Activated CD8-positive, alpha-beta memory T cell treated with anti-CD3 and anti-CD28 coated beads for 4 hours (primary cell): ENCODE measurements at places on chromosomes 2 and 18.

DNA sequence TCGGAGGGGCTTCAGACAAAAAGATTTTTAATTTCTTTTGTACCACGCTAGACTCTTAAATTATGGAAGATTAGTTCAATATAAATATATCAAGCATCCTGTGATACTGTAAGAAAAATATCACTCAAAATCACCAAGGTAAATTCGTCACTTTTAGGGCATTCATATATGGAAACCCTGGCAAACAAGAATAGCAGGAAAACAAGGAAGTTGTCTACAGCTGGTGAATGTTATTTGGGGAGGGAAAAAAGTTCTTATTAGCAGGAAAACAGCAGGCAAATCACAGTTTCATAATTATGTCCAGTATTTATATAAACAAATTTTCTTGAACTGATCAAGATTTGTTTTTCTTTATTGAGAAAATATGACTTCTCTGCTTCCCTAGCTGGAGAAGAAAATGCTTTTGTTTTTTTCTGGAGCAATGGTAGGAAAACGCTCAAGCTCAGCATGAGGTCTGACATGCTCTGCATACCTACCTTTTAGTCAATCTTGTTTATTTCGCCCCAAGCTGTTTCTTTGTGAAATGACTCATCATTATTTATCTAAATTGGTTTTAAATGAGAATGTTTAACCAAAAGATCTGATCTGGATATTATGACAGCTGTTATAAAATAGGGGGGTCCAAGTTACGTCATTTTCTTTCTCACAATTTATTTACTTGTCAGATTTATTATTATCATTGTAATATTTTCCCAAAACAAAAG is 14.7 kb downstream of the LINC00305 start:
- DNase-seq, result no peak

GRCh38 chr2:127641846-127642507 is 4.0 kb upstream of the GPR17 start:
- DNase-seq, result peak; percentile 11

GRCh38 chr2:193583638-193584400 is 1389.1 kb upstream of the TMEFF2 start:
- DNase-seq, result no peak

DNA sequence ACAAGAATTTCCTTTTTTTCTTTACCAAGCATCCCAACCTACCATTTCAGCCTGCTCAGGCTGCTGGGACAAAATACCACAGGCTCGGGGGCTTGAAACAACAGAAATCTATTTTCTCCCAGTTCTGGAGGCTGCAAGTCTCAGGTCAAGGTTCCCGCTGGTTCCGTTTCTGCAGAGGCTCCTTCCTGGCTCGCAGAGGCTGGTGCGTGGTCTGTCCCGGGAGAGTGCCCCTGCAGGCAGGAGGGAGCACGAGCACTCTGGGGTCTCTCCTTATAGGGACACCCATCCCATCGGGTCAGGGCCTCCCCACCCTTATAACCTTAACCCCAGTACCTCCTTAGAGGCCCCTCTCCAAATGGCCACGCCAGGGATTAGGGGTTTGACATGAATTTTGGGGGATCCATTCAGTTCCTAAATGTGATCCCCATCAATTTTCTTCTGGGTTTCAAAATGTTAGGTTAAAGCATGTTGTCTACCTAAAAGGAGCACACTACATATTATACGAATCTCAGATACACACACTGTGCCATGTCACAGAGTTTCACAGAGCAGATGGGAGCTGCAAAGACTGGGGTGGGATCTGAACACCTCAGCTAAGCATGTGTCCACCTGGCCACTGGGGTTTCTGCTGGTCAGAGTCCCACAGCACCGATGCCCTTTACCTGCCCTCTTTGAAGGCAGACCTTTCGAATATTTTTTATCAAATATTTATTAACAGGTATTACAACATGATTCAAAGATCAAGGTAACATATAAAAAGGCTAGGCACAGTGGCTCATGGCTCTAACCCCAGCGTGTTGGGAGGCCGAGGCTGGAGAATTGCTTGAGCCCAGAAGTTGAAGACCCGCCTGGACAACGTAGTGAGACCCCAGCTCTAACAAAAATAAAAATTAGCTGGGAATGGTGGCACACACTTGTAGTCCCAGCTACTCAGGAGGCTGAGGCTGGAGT is 17.6 kb upstream of the ADI1 start:
- DNase-seq, result no peak

- DNase-seq, result no peak
Measured at GRCh38 chr2:161046876-161047275, 113.4 kb upstream of the TANK start.

GRCh38 chr2:148874868-148875341 is at the start of gene KIF5C:
Gene KIF5C (plus strand): TSS chr2:148875227. CDS start chr2:148875618, 391 bp downstream.
- peak; percentile 75 for DNase-seq

- no peak for DNase-seq
Measured at GRCh38 chr2:216392018-216392562, 19.8 kb upstream of the MARCHF4 start.

DNA sequence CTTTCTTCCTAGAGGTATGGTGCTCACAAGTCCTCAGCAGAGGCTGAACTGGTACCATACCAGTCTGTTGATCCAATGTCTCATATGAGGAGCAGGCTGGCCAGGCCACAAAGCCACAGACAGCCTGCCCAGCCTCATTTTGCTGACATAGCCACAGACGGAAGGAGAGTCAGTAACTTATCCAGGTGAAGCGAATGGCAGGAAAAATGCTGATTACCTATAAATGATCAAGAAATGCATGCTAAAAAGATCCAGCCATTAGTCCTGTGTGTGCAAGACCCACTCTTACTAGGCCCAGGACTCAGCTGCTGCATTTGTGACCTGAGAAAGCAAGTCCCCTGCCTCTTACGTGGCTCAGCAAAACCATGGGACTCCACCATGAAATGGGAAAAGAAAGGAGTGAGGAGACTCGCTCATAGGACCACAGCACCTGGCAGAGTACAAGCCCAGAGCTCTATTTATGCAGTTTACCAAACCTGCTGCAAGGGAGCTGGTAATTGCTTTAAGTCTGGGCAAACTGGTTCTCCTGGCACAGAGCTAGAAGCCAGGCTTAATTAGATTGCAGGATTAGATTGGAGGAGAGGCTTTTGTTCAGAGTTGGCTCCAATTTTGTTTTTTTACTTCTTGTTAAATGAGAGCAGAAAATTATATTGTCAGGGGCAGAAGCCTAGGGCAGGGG is 19.0 kb downstream of the RHOB start:
- DNase-seq, result no peak

GRCh38 chr18:23320709-23321236 is 132.3 kb upstream of the RIOK3 start:
- DNase-seq, result no peak

GRCh38 chr18:72233106-72233505 is 311.0 kb downstream of the CBLN2 start:
- no peak for DNase-seq

GRCh38 chr2:133292259-133292658 is 276.0 kb downstream of the NCKAP5 start:
- DNase-seq, result no peak

DNA sequence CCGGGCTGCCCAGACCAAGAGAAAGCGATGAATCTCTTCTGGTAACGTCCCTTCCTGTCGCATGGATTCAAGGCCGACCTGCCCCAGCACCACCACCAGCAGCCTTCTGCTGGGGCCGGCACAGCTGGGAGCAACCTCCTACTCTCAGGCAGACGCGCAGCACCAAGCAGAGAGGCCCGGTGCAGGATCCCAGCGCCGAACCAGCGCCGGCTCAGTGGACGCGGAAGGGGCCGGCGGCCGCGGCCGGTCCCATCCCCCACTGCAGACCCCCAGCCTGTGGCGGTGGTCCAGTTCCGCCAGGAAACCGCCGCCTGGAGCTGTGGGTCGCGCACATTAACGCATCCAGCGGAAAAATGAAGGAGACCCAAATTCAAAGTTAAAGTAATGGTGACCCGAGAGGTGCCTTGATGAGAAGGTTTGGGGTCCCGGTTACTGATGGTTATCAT is 525 bp upstream of the MAL start:
- no peak for DNase-seq

GRCh38 chr2:238881353-238882081 is 33.6 kb downstream of the TWIST2 start:
- no peak for DNase-seq

DNA sequence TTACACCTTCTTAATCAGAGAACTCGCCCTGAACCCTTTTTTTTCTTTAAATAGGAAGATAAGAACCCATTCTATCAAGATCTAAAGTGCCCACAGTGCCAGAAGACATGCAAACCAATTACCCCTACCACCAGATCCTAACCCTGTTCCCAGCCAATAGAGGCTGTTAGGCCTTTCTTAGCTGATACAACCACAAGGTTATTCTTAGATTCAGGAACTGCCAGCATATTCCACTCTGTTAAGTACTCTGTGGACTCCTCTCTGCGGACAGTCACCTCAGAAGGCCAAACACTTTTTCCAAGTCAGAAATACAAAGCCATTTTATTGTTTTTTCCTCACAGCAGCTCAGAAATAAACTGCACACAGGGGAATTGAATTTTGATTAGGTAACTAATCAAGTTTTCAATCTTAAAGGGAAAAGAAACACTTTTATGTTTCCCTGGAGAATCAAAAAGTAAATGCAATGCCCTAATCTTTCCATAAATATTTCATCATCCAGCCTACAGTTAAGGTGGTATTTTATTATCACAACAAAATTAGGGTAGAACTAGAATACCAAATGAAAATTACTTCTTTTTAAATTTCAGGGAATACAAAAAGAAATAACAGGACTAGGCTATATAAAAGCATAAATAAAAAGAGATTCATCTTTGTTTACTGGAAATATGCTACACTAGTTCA is 111.4 kb downstream of the NBAS start:
- no peak for DNase-seq

GRCh38 chr2:122210898-122211856 is 455.7 kb downstream of the TSN start:
- no peak for DNase-seq

DNA sequence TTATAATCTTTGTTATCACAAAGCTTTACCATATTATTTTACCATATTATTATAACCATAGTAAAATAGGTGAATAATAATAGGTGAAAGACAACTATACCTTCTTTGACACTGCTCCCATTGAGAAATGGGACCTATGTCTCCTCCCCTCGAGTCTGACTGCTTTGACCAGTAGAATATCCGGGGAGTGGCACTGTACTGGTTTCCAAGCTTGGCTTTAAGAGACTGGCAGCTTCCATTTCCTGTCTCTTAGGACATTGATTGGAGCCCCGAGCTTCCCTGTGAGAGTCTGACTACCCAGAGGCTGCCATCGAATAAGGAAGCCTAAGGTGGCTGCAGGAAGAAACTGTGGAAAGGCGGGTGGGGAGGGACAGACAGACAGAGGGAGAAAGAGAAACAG is 40.1 kb upstream of the PLEKHM3 start:
- DNase-seq, result no peak

DNA sequence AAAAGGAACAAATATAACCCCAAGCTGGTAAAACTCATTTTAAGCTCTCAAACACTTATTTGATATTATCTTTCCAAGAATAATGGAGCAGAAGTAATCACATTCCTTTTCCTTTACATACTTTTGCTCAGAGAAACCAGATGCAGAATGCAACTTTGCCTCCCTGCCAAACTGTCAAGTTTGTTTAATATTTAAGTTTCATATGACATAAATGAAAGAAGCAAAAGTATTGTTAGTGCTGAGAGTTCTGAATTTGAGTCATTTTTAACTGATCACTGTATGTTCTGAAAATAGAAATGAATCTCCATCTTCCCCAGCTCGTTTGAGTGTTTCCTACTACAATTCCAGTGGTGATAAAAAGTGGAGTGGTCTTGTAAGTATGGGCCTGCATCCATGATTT is 423.4 kb downstream of the PID1 start:
- no peak for DNase-seq

- no peak for DNase-seq
Measured at GRCh38 chr2:118807668-118808428, 39.6 kb downstream of the EN1 start.

DNA sequence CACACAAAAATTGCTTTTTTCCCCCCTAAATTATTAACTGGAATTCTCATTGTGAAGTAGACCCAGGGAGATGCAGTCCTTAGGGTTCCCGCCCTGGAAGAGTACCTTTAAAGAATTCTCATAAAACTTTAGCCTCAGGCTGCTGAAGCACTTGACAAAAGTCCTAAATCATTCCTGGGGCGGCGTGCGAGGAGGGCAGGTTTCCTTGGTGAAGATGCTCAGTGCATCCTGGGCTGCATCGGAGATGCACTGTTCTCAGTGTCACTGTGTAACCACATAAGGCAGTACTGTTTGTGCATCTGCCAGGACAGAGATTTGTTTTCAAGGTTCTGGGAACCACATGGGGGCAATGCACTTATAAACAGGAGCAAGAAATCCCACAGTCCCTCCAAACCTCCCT is 62.6 kb downstream of the ZNF236 start:
- no peak for DNase-seq

GRCh38 chr2:54106631-54107454 is 8.6 kb upstream of the ACYP2 start:
- DNase-seq, result no peak

- DNase-seq, result no peak
Measured at GRCh38 chr2:28422908-28423741, 30.5 kb downstream of the FOSL2 start.

- DNase-seq, result no peak
Measured at GRCh38 chr2:178250429-178250828, 56.1 kb downstream of the OSBPL6 start.

DNA sequence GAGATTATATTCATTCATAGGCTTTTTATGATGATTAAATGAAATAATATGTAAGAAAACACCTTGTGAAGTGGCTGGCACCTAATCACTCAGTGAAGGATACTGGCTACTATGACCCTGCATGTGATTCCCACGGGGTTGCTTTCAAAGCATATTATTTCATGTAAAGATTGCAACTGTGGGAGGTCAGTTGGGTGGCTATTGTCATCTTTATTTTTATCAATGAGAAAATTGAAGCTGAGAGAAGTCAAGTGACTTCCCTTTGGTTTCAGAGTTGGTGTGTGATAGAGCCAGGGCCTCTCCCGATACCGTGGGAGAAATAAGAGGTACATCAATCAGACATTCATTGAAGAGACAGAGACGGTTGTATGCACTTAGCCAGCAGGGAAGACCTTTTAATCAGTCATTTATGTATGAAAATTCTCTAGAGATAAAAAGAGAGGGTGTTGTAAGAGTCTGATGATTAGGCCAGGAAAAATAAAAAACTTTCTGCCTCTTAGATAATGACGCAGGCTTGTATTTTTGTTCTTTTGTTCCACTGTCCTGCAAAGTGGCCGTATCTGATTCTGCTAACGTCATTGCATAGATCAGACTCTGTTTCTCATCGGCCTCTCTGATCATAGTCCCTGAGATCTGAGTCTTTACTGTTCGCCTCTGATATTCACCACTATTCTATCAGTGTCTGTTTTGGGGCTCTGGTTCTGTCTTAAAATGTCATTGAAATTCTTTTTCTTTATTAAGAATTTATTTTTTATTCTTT is 50.5 kb downstream of the QPCT start:
- no peak for DNase-seq
